ENCODE measurements at places on chromosomes 6 and 20.
A peak's percentile ranks its signal among the peaks of the same experiment; 100 is the strongest.

- no peak for DNase-seq
These were observed 71.8 kb upstream of the SIRPA start for GRCh38 chr20:1823450-1823844.

DNA sequence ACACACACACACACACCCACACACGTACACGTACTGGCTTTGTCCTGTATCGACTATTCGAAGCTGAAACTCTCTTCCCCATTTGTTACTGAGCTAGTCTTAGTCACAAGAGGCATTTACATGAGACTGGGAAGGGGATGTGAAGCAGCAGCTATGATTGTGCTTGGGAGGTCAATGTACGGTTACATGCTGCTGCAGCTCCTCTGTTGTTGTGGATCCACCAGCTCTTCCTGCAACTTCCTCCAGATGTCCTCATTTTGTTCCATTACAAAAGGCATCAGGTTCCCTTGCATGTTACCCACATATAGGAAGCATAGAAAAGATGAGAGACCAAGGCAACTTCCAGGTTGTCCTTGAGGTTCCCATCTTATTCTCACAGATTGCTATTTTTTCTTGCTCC lies 612.4 kb upstream of the IMPG1 start:
- no peak for DNase-seq

DNA sequence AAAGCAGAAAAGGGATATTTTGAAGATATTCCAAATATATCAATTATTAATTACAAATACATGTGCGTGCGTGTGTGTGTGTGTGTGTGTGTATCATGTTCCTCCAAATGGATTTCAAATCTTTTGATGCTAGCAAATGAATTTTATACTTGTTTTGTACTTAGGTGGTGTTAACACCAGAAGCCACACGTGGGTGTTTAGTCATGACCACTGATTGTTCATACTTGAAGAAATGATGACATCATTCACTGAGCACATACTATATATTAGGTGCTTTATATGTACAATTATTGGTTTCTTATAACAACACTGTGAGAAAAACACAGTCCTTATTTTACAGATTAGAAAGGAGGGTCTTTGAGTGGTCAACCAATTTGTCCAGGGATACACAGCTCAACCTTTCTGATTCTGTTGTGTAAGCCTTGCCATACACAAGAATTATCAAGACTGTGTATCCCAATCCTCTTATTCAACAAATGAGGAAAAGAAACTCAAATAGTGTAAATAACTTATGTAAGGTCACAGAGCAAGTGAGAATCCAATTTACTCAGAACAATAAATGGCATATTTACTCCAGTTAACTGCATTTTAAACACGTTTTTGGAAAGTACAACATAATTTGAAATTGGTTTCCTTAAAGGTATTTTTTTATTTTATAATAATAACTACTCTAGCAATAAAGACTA lies 88.5 kb downstream of the BCAS1 start:
- DNase-seq, result no peak

GRCh38 chr6:133551847-133552341 lies 310.7 kb downstream of the EYA4 start:
- DNase-seq, result no peak

DNA sequence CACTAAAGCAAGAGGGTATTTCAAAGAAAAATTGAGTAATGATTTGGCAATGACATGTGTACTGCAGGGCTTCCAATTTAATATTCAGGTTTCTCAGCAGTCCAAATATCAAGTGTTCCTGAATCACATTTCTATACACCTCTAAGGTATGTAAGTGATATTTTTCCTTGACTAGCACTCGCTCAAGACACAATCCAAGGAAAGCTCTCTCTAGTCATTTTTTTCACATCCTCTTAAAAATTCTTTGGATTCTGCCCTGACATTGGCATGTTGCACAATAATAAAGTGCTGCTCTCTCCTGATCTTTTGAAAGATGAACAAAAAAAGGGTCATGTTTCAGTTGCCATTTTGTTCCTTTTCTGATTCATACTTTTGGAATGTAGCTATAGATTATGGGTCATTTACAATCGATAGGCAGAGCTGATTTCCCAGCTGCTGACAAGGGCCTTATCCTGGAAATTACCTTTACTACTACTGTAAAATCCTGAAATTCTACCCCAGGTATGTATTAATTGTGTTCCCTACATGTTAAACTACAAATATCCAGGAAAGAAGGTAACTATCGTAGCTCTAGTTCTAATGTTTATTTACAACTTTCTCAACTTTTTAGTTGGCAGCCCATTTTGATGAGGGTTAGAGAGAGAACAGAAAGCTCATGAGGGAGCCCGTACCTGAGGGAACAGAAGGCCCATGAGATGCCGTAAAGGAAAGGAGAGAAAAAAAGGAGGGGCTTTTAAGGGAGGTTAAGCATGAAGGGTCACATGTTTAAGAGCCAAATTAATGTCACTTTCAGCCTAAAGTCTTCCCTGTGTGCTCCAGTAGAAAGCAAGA lies 22.2 kb upstream of the ADGRG6 start:
- DNase-seq, result no peak

DNA sequence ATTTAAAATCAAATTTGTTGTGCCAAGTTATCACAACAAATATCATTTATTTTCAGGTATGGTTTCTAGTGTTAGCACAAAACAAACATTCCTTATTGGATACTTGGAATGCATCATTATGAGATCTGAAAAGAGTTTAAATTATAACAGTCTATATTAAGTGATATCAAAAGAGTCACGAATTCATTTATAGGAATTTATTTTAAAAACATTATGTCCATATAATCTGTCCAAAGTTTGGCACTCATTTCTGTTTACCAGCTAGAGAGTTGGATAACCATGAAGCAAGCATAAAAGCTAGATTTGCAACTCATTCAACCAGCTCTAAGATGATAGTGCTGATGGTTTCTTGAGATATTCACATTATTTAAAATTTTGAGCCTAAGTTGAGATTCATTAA lies 453.2 kb downstream of the DOK5 start:
- no peak for DNase-seq

GRCh38 chr6:125198398-125198937 lies 44.9 kb downstream of the TPD52L1 start:
- no peak for DNase-seq

GRCh38 chr20:35546127-35546526 lies 4.2 kb downstream of the ERGIC3 start:
- no peak for DNase-seq

- DNase-seq, result no peak
These were observed 622.9 kb upstream of the CDH4 start for GRCh38 chr20:60629206-60629605.

DNA sequence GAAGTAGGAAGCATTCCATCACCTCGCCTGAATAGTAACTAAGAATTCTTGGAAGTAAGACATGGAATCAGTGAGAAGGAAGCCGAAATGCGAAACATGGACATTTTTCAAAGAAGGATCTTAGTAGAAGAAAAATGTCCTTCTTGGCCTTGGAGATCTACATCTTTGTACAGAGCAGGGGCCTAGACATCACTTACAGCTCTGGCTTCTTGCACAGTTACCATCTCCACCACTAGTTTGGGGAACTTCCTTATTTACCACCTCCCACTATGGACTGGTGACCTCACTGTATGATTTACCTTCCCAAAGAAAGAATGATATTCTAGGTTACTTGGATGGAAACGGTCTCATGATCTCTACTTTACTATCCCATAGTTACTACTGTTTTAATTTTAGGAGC lies 15.7 kb downstream of the CASS4 start:
- no peak for DNase-seq

GRCh38 chr6:36508532-36508931 lies 38.7 kb downstream of the STK38 start:
- DNase-seq, result no peak

GRCh38 chr20:34309691-34310090 lies 6.5 kb upstream of the AHCY start:
- DNase-seq, result no peak

GRCh38 chr6:88804701-88805100 lies 158.7 kb downstream of the RNGTT start:
- no peak for DNase-seq

DNA sequence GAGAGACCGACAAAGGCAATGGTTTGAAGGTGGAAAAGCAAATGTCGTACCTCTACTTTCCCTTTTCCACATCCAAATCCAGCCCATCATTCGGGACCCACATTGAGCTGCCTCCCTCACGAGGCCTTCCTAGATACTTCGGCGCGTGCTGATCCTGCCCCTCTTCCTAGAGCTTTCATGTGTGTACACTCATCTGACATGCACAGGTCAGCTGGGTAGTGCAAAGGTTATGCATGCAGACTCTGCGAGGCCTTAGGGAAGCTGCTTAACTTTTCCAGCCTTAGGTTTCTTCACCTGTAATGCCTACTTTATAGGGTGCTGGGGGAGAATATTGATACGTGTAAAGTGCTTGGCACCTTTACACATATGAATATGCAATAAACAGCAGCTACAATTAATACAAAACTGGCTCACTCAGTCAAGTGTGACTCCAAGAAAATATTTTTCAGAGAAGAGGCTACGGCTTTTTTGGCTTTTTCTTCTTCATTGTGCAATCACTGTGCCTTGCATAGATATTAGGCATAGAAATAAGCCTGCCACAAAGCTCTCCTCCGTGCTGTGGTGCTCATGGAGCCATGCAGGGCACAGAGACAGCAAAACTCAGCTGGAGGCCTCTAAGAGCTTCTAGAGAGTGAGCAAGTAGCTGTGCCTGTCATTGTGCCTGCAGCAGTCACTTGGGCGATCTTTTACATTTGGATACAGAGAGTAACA lies 3.6 kb upstream of the MANBAL start:
- DNase-seq, result no peak

DNA sequence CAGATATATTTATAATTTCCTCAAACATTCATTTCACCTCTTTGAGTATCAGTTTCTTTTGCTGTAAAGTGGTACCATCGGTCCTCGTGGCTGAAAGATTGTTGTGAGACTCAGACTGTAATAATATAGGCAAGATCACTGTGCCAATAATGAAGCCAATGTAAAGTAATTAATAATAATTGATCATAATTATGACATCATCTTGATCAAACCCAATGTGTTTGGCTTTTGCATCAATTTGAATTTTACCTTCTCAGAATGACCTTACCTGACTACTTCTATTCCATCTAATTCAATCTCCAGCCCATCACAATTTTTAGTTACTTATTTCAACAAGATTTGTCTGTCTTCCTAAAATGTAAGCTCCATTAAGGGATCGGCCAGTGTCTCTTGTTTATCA lies 15.8 kb upstream of the MTRF1L start:
- DNase-seq, result no peak

- DNase-seq, result no peak
These were observed 13.6 kb upstream of the CEP85L start for GRCh38 chr6:118665011-118665410.

DNA sequence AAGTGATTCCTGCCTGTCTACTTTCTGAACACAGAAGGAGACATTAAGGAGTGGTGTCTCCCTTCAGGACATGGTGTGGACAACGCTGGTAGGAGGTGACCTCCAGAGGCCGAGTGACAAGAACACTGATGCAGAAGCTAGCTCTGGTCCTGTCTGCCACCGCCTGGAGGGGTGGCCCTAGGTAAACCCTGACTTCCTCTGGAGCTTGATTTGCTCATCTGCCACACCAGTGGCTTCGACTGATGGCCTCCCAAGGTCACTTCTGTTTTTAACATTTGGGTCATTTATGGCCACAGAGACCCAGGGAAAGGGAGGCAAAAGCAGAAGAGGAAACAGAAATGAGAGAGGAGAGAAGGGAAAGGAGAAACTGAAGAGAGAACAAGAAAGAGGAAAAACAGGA lies 49.4 kb upstream of the SLC22A23 start:
- DNase-seq, result no peak

GRCh38 chr6:29071831-29072723 lies 15.0 kb downstream of the OR2B3 start:
- no peak for DNase-seq

GRCh38 chr20:43910564-43910963 lies 4.1 kb upstream of the TOX2 start:
- no peak for DNase-seq

- no peak for DNase-seq
These were observed 122.3 kb upstream of the CLDN20 start for GRCh38 chr6:155141512-155141911.

- no peak for DNase-seq
These were observed 52.6 kb downstream of the EFCAB8 start for GRCh38 chr20:32911355-32911754.

DNA sequence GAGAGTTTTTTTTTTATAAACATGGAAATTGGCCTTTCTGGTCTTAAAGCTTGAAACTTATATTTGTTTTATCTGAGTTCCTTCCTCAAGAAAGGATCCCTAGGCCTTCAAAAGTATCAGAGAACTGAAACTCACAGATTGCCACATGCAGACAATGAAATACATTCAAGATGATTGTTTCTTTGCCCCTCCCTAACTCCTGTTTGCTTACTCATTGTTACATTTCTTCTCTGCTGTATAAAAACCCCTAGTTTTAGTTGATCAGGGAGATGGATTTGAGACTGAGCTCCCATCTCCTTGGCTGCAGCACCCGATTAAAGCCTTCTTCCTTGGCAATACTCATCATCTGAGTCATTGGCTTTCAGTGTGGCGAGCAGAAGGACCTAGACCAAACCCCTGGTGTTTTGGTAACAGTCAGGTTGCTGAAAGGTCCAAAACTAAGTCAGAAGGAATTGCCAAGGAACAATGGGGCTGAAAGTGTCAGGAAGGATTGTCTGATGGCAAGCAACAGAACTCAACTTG lies 132.3 kb upstream of the SULF2 start:
- no peak for DNase-seq

GRCh38 chr6:24154121-24154520 lies 28.1 kb downstream of the NRSN1 start:
- no peak for DNase-seq

DNA sequence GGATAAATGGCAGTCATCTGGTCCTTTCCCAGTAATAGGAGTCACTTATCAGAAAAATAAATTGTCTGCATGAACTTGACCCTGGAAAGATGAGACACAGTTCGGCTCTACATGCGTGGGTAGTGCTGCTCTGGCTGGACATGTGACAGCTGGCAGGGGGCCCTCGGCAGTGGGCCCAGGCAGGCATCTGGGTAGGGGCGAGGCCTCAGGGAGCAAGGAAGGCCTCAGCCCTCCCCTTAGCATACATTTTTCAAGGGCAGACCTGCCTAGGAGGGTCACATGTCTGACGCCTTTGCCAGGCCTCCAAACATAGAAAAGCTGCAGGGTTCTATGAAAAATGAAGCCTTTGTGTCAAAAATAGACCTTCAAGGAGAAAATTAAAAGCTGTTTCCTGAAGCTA lies 12.8 kb upstream of the ILRUN start:
- peak; percentile 3 for DNase-seq

- DNase-seq, result no peak
These were observed 200.0 kb downstream of the ZMYND8 start for GRCh38 chr20:47156301-47157137.

- DNase-seq, result no peak
These were observed 149.2 kb upstream of the PRDM1 start for GRCh38 chr6:105936972-105937371.

DNA sequence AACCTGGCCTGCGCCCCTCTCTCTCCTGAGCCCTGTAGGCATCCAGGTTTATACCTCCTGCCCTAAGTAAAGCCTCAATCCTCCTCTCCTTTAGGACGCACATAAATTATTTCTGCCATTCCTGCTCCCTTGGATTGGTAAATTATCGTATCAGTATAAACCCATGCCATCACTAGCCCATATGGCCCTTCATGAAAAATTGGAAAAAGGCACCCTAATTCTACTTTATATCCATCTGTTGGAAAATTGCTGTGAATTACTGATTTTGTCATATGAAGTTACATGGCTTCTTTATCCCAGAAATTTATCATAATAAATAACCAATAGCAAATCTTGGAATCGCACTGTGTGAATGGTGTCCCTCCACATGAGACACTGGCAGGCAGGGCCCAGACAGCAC lies 395.2 kb downstream of the PRKN start:
- no peak for DNase-seq

GRCh38 chr6:55536391-55536956 lies 42.5 kb downstream of the HMGCLL1 start:
- DNase-seq, result no peak

- DNase-seq, result no peak
These were observed 695.7 kb upstream of the GJE1 start for GRCh38 chr6:141437011-141437410.
